LHCN-M2 (cell line): ENCODE measurements at places on chromosomes 3 and 15. TPM values are rescaled to one million over a fixed set of nuclear protein-coding genes. Genes with fewer than 3 reads are reported as not detected.

DNA sequence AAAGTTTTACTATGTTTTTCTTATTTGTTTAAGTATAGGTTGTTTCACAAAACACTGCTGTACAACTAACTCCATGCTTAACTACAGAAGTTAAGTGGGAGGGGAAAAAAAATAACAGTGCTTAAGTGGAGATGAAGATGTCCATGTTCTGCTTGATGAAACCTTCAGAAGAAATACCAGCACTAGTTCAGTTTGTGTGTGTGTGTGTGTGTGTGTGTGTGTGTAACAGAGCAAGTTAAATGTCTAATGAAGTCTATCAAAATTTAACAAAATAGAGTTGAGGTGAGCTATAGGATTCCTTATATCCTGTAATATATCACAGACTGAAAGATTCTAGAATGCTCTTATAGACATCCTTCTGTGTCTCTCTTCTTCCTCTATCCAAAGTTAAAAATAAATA lies 44.1 kb upstream of the CBLB start:
- DNase-seq: no peak

- peak; percentile 2 for DNase-seq
Observed at GRCh38 chr3:34178415-34178814, 380.0 kb downstream of the PDCD6IP start.

DNA sequence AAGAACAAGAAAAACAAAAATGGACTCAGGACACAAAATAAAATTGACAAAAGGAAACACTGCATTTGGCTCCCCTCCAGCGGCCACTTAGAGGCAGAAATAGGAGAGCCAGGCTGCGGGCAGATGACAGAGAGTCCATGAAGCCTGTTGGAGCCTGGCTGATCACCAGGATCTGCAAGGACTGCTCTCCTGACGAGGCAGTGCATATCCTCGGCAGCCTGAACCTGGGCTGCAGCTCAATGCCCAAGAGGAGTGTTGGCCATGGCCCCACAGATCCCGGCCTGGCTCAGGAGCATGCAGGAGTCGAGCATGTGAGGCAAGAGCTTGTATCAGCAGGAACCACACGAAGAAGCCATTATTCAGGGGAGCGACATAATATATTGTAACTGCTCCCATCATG lies 199.8 kb downstream of the STT3B start:
- DNase-seq: no peak

THBS1 gene
- total RNA-seq: 2,731 and 2,850 TPM in 2 replicates

- DNase-seq: no peak
Observed at GRCh38 chr3:136928240-136928639, 29.5 kb upstream of the IL20RB start.

CCR2 gene
- total RNA-seq: not detected in 2 replicates

DNA sequence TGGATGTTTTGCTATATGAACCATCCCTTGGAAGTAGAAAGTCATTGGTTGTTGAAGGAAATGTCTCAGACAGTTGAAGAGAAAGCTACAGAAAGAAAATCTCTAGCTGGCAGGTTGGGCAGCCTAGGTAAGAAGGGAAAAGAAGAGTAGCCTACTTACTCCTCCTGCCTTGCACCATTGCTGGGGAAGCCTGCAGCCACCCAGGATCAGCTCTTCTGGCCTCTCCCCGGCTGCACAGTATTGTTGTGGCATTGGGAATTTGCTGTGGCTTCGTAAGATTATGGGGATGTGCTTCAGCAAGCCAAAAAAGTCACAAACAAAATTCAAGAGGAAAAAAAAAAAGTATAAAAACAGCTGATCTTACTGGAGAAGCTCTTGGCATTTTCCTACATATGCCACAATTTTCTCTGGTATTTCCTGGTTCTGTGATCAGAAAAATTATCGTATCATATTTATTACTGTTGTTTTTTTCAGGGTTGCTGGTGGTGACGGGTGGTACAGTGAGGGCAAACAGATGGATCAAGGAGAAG lies 154.2 kb downstream of the TIGIT start:
- DNase-seq: peak; percentile 52

GRCh38 chr15:92168066-92168683 lies 225.5 kb upstream of the ST8SIA2 start:
- DNase-seq: no peak

DNA sequence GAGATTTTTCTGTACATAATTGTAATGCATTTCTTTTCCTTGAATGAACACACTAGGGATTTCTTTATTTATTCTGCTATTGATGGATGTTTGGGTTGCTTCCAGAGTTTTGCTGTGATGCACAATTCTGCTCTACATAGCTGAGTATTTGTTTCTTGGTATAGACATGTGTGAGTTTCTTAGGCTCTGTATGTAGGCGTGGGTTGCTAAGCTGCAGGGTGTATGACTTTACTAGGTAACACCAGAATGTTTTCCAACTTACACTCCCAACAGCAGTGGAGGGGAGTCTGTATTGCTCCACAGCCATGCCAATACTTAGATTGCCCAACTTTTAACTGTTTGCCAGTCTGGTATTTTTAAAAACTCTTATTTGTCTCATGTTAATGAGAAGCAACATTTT lies 155.5 kb upstream of the TNIK start:
- DNase-seq: no peak

- DNase-seq: no peak
Observed at GRCh38 chr3:32148351-32148750, 41.9 kb downstream of the GPD1L start.

DNA sequence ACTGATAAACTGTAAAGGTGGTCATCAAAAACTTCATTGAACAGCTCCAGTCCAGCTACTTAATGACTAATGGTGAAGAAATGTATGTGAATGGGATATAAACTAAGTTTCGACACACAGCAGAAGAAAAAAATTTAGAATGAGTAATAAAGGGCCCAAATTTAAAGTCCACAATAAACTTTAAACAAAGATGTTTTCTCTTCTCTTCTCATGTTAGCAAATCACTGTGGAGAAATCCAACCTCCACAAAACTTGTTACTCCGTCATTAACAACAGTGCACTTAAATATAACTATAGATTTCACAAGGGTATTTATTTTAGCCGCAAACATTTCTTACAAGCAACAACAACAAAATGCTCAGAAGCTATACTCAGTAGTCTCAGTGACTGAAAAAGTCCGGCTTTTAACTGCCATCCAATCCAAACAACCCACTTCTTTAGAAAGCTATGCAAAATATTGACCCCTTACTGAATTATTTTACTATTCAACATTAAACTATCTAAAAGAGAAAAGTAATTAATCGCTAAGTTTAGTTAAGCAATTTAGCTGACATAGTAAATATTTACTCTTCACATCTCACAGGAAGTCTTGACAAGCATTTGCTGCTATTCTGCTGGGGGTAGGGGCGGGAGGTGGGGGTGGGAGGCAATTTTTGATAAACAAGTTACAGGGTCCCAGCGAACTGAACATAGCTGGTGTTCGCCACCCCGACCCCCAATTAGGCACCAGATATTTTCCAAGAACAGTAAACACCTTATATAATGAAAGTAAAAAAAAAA lies 2.4 kb downstream of the IGF2BP2 start:
- DNase-seq: peak; percentile 67

DNA sequence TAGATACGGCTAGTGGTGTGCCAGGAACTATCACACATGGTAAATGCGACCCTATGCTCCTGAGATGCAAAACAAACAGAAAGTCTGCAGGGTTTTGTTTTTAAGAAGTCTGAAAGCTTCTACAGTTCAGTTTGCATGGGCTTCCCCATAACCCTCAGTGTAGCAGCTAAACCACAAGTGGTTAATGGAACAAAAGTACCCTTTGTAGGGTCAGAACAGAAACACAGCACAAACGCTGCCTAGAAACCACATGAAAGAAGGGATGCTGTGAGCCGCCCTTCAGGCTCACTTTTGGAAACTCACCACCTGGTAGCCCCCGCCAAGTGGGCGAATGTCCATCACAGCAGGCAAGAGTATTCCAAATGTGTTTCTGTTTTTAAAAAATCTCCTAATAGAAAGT lies 46.2 kb downstream of the CTDSPL start:
- no peak for DNase-seq

- DNase-seq: no peak
Observed at GRCh38 chr15:90360746-90361145, 8.7 kb downstream of the ZNF774 start.

UBE2E2 gene
- 32.4 and 33.1 TPM in 2 replicates for total RNA-seq

DNA sequence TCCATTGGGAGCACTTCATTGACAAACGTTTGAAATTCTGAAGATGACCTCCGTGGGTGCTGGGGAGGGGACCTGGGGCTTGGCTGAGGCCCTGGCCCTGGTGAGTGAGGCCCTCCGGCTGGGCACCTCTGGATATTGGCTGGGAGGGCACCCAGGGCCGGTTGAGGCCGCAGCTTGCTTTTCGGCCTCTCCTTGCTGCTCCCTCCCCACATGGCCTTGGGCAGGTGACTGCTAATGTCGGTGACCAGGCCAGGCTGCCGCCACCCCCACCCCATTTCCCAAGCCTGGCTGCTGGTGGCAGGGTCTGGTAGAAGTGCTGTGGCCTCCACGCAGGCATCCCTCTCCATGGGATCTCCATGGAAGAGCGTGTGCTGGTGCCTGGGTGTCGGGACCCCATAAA lies 39.5 kb downstream of the TM2D3 start:
- DNase-seq: no peak

P2RY14 gene
- total RNA-seq: 0.19 TPM in 1 of 2 replicates, not detected in the other

ISLR2 gene
- not detected in 2 replicates for total RNA-seq

MAPKBP1 gene
- total RNA-seq: 18.3 and 20.7 TPM in 2 replicates

- peak; percentile 91 for DNase-seq
Observed at GRCh38 chr15:85318048-85318731, 62.2 kb upstream of the AKAP13 start.

DNA sequence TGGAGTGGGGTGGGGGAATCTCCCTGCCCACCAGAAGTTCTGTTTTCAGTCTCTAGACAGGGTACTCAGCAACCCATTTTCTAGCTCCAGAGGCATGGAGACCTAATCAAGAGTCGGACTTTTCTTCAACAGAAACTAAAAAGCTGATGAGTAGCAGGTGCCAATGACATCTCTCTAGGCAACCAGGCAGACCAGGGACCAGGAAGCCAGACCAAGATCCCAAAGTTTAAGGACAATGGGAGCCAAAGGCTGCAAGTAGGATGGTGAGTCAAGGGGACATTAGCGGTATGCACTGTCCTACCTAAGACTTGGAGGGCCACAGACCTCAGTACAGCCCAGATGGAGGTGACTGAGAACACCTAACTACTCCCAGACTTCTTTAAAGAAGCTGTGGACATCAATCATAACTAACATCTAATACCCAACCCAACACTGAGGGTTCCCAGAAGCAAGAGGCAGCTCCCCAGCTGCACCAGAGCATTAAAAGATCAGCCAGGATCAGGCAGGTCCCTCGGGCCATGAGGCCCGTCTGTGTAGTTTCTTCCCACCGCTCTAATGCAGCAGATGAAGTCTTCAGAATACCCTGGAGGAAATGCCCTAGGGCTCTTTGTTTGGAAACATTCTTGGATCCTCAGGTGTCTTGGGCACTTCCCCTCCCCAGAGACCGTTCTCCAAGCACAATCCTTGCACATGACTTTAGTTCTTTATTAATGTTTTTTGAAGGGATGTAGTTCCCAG lies 979 bp downstream of the CCDC71 start:
- DNase-seq: no peak

GRCh38 chr3:149258298-149258697 lies 36.7 kb upstream of the CP start:
- DNase-seq: peak; percentile 87

GRCh38 chr15:68224546-68225250 lies 4.8 kb downstream of the CLN6 start:
- DNase-seq: no peak

- peak; percentile 45 for DNase-seq
Observed at GRCh38 chr15:89472785-89473256, 23.6 kb downstream of the RHCG start.

DNA sequence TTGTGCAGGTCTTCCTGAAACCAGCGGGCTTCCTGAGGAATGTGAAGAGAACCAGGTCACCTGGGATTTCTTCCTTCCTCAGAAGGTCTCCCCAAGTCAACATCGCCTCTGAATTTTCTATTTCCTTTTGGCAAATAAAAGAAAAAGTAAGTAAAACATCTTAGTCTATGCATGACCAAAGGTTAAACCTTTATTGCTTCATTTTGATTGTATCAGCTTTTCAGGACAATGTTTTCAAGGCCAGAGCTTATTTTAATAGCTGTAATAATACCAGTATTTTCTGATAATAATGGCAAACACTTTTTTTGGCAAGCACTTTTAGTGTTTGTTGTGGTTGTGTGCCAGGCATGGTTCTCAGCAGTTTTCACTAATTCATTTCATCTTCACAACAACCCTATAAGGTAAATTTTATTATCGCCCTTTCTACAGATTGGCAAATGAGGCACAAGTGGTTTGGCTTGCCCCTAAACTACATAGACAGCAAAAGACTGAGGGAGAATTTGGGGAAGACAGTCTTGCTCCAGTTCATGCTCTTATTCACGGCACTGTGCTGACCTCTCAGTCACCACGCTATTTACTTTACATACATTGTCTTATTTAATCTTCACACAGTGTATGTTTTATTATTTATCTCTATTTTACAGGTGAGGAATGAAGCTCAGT lies 110.4 kb downstream of the RPL22L1 start:
- no peak for DNase-seq

- no peak for DNase-seq
Observed at GRCh38 chr3:118577055-118577777, 457.4 kb downstream of the IGSF11 start.

FANCD2OS gene
- not detected in 2 replicates for total RNA-seq

DNA sequence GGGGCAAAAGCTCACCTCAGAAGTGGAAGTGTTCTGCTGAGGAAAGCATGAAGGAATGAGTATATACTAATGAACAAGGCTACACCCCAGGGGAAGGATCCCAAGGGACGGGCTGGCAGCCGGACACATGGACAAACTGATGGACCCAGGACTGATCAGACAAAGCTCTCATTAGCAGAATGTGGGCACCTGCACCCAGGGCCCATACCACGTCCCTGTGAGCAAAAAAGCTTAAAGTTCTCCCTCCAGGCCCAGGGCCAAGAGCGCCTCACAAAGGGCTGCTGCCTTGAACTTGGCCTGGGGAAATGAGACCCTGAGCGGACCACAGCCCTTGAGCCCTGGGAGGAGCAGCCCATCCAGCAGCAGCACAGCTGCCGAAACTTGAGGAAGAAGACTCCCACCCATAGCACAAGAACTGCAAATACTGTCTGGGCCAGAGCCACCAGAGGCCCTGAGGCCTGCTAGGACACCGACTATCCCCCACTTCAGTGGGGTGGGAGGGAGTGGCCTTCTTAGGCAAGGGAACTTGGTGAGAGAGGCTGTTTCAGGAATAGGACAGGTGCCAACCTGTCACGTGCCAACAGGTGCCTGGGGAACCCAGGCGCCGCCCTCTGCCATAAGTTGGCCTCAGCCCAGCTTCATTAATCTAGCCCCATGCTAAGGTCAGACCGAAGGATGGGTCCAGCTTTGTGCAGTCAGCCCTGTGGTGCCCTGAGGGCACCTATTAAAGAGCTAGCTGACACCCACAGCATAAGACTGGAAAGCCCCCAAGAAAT lies 2.3 kb upstream of the GMPPB start:
- DNase-seq: no peak

DNA sequence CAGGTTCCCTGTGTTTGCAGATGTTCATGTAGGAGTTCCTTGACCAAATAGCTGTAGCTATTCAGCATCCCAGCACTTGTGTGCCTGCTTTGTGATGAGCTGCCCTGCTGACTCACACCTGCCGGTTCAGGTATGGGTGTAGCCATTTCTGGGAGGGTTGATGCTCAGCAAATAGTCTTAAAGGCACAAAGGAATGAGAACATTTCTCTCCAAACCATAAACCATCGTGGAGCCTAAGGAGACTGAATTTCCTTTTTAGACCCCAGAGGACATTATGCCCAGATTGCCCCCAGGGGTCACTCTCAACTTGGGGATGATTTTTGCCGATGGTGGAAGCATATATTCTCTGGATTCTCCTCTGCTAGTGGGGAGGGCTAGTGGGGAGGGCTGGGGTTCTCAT lies 80.6 kb downstream of the ADAMTSL3 start:
- no peak for DNase-seq
